ENCODE measurements at places on chromosomes 4 and X.

- DNase-seq = peak; percentile 21
Observed at GRCh38 chrX:133726211-133726630, 259.2 kb downstream of the GPC3 start.

DNA sequence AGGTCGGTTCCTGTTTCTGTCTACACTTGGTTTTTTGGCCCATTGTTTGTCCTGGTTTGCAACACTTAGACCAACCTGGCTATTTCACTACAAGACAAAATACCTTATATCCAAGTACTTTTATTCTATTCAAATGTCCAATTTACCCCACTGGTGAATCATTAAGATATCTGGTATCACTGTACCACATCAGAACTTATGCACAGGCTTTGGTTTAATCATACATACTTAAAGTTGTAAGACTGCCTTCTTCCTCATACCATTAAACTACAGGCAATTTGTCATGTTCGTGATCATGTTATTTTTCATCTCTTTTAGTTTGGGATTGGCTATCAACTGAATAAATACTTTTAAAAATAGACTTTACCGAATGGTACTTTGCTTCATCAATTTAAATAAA, 53.0 kb upstream of the ATOH1 start:
- DNase-seq = no peak

DNA sequence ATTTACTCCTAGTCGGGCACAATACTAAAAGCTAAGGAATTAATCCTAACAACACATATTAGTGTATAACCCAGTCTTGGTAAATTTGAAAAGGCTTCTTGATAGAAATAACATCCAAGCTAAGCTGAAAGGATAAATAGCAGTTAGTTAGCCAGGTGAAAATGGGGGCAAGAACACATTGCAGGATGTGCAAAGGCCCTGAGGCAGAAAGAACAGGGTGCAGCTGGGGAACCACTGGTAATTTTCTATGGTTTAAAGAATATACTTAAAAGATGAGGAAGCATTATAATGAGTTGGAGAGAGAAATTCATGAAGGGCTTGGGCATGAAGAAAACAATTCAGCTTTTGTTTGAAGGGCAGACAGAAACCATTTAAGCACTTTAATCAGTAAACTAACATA, 689.0 kb downstream of the ADGRL3 start:
- no peak for DNase-seq

DNA sequence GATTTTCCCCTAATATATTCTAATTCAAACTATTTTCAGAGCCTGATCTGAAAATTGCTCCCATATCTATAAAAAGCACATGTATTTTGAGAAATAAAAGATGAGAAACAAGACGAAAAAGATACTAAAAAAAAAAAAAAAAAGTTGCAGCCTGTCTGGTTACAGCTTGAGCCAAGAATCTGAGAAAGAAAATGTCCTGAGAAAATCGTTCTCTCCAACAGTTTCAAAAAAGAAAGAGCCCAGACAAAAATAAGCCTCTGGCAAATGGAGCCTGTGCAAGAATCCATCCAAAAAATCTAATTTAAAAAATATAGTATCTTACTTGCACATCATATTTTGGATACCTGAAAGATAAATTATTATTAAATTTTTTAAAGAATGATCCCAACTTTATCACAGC, 163.0 kb upstream of the TBL1X start:
- no peak for DNase-seq

DNA sequence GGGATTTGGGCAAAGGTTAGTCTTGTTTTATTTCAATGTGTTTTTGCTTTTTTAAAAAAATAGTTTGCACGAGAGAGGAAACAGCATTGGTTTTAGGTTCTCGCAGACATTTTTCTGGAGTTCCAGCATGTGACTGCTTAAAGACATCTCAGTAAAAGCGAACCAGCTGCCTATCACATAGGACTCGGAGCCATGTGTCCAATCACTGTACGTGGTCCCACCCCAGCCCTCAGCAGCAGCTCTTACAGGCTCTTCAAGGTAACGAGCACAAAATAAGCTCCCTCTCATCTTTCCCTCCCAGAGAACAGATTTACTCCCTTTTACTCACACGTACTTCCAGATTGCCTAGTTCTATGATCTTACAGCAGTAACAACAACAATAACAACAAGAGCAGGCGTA, 68.7 kb downstream of the MCF2 start:
- DNase-seq = no peak

DNA sequence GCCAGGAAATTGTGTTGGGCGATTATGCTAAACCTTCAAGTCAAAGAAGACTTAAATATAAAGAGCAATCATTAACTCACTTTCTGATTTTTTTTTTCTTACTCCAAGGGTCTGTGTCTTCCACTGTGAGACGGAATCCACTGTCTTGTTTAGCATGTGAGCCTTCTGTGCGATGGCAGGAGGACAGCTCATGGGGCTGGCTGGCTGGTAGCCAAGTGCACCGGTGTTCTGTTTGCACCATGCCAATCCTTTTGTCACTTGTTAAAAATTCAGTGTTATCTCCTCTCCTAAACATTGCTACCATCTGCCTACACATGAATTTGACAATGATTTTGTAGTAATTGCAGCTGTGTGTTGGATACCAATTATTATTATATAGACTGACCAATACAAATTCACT, 1056.3 kb upstream of the IGFBP7 start:
- no peak for DNase-seq

DNA sequence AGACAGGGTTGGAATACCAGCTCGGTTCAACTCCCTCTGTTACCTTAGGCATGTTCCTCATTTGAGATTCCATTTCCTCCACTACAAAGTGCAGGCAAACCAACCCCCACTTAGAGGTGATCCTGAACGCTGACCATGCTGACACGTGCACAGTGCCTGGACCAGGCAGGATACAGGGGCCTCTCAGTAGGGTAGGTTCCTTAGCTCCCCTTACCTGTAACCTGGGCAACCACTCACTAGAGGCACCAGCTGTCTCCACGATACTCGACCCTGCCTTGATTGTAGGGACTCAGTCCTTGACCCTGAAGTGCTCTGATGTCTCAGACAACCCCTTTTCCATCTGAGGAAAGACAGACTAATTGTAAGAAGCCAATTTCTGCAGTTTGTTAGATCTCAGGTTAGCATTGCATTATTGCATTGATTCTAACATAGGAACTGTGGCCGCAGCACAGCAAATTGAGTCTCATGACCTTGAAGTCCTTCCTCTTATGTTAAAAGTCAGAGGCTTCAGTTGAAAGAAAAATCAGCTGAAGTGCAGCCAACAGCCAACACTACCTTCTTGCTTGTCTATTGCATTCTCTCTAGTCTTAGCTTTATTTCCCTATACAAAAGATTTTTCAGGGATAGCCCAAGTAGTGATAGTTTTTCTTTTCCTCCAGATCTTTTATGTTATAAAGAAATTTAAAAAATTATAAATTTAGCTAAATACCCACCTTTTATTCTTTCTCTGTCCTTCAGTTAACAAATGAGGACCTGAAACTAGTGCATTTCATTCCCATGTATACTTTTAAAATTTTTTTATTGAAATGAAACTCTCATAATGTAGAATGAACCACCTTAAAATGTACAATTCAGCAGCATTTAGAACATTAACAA, 11.2 kb upstream of the C1QTNF7 start:
- no peak for DNase-seq

GRCh38 chr4:13615161-13615560, 12.4 kb downstream of the BOD1L1 start:
- DNase-seq = no peak

- DNase-seq = no peak
Observed at GRCh38 chr4:7105276-7105675, 37.4 kb upstream of the GRPEL1 start.

- DNase-seq = no peak
Observed at GRCh38 chr4:141013899-141014298, 119.4 kb downstream of the RNF150 start.

- DNase-seq = no peak
Observed at GRCh38 chr4:165383591-165384073, 4.8 kb downstream of the CPE start.

DNA sequence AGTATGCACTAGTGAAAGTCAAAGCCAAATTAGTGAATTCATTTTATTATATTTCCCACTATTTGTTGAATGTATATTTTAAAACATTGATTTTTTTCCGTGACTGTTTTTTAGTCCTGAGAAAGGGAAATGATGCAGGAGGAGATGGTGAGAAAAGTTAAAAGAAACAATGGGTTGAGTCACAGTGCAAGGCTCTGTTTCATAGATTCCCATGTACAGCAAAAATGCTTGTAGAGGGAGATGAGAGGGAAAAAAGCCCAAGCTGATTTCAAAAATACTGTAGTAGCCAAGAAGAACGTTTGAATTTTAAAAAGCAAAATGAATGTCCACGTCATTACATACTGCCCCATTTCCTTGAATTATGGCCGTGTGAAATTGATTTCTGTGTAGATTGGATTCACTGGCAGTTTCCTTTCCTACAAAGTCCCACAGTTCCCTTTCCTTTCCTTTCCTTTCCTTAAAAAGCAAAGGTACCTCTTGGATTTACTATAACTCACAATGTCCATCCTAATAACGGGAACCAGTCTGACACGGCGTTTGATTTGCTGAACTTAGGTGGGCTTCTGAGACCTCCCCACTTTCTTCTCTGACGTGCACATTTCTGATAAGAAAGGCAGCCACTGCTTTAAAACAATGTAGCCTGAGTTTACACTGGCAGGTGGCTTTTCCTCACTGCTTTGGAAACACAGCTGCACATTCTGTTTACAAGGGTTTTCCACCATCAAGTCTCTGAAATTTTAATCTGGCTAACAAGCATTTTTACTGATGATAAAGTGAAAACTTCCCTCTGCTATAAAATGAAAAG, 63.7 kb downstream of the SPCS3 start:
- no peak for DNase-seq

GRCh38 chrX:79408623-79409322, 41.6 kb upstream of the ITM2A start:
- DNase-seq = no peak

GRCh38 chr4:158461336-158461735, 60.3 kb upstream of the RXFP1 start:
- DNase-seq = no peak

DNA sequence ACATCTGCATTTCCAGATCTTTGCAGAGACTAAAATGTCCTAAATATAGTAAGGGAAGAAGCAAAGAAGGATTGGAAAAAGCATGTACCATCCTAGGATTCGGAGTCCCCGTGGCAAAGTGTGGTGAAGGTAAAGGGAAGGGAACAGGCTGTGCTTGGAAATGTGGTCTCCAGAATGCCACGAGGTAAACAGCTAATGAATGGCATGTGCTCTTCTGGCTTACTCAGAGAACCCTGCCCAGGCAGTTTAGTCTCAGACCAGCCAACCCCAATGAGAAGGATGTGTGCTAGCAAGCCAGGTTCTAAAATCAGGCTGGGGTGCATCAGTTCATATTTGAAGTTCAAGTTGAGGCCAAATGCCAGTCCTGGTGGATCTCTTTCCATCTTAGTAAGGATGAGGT, 113.1 kb downstream of the RS1 start:
- DNase-seq = no peak

GRCh38 chr4:66340286-66340893, 670.1 kb upstream of the EPHA5 start:
- no peak for DNase-seq

GRCh38 chr4:173153445-173153844, 15.2 kb upstream of the GALNT7 start:
- DNase-seq = no peak

- DNase-seq = no peak
Observed at GRCh38 chrX:39777623-39778025, 320.1 kb downstream of the BCOR start.

DNA sequence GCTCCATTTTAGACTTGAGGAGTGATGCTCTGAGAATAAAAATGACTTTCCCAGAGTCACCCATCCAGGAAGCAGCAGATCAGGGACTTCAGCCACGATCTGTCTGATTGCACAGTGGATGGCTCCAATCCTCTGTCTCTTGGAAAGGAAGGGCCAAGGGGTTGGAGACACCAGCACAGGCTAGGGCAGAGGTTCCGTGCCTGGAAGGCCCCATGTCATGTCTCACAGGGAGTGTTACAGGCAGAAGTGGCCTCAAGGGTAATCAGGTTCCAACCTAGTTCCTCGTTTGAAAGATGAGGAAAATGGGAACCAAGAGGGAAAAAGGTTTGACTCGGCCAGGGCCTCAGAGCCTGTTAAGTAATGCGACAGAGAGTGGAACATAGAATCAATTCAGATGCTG, 160.0 kb downstream of the EFNB1 start:
- no peak for DNase-seq

DNA sequence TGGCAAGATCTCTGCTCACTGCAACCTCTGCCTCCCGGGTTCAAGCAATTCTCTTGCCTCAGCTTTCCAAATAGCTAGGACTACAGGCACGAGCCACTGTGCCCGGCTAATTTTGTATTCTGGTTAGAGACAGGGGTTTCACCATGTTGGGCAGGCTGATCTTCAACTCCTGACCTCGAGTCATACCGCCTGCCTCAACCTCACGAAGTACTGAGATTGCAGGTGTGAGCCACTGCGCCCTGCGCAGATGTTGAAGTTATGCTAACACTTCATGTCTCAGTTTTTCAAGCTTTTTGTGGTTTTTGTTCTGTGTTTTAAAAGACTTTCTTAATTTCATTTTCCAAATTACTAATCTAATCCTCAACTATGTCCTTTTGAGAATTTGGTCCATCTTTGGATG, 154.4 kb upstream of the TLL1 start:
- no peak for DNase-seq

- DNase-seq = no peak
Observed at GRCh38 chrX:103927030-103927429, 35.4 kb upstream of the TMSB15B start.

DNA sequence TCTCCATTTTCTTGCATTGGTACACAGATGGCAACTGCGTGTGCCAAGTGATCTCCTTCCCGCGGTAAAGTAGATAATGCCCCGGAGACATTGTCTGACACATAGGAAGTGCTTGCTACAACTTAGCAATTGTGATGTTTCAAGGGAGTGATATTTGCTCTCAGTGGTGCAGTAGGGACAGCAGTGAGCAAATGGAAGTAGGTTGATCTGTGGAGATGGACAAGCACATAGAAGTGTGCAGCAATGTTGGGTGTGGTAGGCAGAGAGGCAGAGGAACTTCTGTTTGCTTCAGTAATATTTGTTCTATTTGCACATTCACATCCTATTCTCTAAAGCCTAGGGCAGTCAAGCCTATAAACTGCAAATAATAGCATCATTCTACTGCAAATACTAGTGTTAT, 846.7 kb upstream of the PRKX start:
- no peak for DNase-seq

DNA sequence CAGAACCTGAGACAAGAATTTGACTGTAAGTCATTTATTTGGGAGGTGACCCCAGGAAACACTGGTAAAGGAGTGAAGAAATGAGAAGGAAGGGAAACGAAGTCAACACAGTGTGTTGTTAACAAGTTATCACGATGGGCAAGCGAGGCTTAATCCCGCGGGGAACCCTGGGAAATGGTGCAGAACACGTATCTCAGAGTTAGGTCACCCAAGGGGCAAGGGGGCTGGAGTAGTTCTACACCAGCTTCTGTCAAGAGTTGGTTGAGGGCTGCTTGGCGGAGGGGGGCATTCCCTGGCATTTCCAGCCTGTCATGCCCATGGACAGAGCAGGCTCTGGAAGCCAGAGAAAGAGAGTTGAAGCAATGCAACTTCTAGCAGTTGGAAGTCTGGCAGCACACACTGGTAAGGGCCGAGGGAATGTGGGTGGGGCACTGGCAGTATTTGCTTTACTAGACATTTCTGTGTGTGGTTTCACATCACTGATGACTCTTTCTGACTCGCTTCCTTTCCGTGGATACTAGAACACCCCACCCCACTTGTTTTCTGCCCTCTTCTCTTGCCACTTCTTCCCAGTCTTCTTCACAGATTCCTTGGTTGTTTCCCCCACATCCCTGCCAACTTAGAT, 52.2 kb upstream of the ADGRG2 start:
- DNase-seq = no peak
